Activated CD4-positive, alpha-beta T cell treated with anti-CD3 and anti-CD28 coated beads for 36 hours (primary cell): ENCODE measurements at places on chromosomes 2 and 18. TPM values are rescaled to one million over a fixed set of nuclear protein-coding genes. Genes with fewer than 3 reads are reported as not detected.

DNA sequence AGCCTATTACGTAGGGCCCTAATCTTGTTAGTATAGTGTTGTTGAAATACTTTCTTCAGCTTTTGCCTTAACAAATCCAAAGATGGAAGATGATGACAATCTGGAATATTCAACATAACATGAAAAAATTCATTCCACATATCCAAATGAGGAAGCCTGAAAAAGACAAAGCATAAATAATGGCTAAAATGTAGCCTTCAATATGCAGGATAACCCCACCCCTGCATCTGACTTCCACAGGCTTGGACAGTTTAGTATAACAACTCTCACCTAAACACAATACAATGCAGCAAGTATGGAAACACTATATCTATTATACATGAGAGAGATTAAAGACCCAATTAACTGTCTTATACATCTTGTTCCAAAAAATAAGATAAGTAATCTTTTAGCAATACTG is 39.9 kb downstream of the BUB1 start:
- no peak for DNase-seq

PRKAG3 gene
- not detected for total RNA-seq

ATP6V1C2 gene
- not detected for total RNA-seq

MC5R gene
- not detected for total RNA-seq

GRCh38 chr18:26562568-26562967 is 14.2 kb upstream of the KCTD1 start:
- no peak for DNase-seq

CIDEA gene
- total RNA-seq, result not detected

- no peak for DNase-seq
These were observed 404.0 kb upstream of the MMADHC start for GRCh38 chr2:149991576-149991975.

- DNase-seq, result no peak
These were observed 247.5 kb downstream of the MREG start for GRCh38 chr2:215765729-215766360.

COL6A3 gene
- total RNA-seq, result 36.4 TPM

DNA sequence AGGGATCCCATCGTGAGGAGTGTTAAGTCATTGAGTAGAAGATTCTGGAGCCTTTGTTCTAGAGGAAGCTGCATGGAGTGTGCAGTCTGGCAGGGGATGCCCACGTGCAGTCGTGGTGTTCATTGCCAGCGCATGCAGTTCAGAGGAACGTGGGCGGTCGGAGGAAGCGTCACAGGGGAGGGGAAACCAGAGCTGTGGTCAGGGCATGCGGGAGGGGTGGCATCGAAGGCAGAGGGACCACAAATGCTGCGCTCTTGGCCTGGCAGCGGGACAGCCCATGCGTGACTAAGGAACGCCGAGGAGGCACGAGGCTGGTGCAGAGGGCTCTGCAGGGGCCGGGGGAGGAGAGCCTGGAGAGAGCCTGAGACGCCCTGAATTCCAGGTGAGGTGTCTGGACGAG is 141.1 kb downstream of the KLHL29 start:
- DNase-seq, result peak; percentile 72
